Activated CD4-positive, alpha-beta T cell treated with anti-CD3 and anti-CD28 coated beads, Interleukin-2, amount 50 U/mL, for 1 hour (primary cell): ENCODE measurements at places on chromosomes 4 and X.

- no peak for DNase-seq
These were observed 43.7 kb downstream of the MAGEC1 start for GRCh38 chrX:141947350-141947749.

DNA sequence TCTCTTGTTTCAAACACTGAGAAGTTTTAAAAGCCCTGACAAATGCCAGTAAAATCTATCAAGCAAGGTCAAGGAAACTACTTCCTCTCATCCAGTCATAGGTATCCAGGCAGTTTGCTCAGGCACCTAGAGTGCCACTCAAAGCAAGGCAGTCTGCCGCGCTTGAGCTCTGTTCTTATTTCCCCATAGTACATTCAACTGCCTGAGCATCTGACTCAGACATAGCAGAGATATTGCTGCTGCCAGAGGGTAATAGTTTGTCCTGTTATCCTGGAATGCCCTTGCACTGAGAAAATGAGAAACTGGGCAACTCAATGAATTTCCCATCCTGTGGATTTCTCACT lies 16.1 kb upstream of the ATP8A1 start:
- no peak for DNase-seq

- no peak for DNase-seq
These were observed 457.4 kb upstream of the TEX13C start for GRCh38 chrX:124862301-124862700.

- DNase-seq = no peak
These were observed 685 bp upstream of the TNIP2 start for GRCh38 chr4:2756691-2757350.

- DNase-seq = no peak
These were observed 3.7 kb downstream of the SRPX2 start for GRCh38 chrX:100647739-100648138.

- DNase-seq = no peak
These were observed 11.9 kb upstream of the SOD3 start for GRCh38 chr4:24783506-24783905.

DNA sequence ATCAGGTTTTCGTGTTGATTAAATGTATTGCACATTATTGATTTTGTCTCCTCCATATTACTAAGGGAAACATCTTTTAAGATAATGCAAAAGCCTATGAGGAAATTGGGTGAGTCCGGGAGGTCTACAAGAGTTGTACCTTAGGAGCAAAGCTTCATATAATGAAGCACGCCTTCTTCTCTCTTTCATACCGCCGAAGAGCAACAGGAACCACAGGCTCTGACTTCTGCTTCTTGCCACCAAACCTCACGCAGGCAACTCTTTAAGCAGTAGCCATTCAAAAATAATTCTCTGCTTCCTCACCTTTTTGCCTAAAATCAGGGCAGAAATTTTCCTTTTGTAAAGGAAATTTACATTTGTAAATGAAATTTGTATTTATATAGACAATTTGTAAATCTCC lies 139.6 kb downstream of the SPRY1 start:
- DNase-seq = no peak

DNA sequence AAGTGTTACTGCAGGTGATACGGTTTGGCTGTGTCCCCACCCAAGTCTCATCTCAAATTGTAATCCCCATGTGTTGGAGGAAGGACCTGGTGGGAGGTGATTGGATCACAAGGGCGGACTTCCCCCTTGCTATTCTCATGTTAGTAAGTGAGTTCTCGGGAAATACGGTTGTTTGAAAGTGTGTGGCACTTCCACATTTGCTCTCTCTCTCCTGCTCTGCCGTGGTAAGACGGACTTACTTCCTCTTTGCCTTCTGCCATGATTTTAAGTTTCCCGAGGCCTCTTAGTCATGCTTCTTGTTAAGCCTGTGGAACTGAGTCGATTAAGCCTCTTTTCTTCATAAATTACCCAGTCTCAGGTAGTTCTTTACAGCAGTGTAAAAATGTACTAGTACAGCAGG lies 65.2 kb upstream of the SLC7A11 start:
- DNase-seq = no peak

GRCh38 chr4:72312032-72312650 lies 256.9 kb downstream of the ADAMTS3 start:
- no peak for DNase-seq

- DNase-seq = no peak
These were observed 32.7 kb downstream of the RBMX start for GRCh38 chrX:136847874-136848273.

GRCh38 chrX:37578045-37578444 lies 6.6 kb downstream of the LANCL3 start:
- no peak for DNase-seq

DNA sequence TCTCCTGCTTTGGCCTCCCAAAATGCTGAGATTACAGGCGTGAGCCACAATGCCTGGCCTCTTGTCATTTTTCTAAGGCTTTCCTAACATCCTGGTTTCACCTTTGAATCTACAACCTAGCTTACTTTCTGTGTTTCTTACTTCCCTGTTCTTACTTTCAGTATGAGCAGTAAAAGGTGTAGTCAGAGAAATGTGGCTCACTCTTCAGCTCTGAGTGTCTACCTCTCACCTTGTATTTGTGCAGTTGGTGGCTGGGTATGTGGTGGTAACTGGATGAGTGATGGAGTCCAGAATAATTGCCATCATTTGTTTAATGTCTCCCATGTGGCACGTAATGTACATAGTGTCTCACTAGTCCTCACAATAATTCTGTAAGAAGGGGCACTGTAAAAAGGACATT lies 19.1 kb upstream of the CXCL11 start:
- no peak for DNase-seq

DNA sequence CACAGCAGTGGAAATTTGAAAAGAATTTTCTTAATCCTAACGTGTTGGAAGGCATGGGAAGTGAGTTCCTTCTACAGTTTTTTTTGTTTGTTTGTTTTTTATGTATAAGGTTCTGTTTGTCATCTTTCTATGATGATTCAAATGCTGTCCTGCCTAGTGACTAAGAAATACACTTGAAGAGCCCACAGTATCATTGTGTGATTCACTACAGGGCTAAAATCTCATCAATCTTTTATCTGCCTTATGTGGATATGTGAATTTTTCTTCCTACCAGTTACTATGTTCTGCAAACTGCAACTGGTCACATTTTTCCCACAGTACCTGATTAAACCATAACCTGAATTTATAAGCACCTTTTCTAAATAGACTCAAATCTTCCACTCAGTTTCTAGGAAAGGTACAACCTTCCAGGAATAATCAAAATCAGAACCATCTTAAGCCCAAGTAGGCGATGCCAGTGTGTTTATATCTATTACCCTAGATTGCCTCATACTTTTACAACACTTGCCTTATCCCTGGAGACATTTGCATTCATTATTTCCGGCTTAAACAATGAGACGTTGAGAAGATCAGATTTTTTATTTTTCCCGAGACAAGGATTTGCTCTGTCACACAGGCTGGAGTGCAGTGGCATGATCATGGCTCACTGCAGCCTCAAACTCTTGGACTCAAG lies 214.6 kb upstream of the GALNT7 start:
- DNase-seq = no peak
